ENCODE measurements at places on chromosomes 1 and 21.

DNA sequence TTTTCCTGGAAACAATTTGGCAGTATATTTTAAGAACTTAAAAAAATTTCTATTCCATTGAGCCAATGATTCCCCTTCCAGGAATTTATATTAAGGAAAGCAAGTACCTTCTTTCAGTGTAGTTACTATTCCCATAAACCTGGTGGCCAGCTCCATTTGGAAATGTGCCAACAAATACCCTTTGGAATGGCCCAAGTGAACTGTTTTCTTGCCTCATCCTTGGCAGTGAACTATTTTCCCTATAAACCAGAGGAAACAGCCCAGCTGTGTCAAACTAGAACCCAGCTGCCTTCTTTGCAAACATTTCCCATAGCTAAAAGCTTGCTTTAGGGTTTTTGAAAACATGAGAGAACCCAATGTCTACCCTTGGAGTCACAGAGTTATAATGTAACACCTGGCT is 496.9 kb downstream of the NEGR1 start:
- DNase-seq: no peak

DNA sequence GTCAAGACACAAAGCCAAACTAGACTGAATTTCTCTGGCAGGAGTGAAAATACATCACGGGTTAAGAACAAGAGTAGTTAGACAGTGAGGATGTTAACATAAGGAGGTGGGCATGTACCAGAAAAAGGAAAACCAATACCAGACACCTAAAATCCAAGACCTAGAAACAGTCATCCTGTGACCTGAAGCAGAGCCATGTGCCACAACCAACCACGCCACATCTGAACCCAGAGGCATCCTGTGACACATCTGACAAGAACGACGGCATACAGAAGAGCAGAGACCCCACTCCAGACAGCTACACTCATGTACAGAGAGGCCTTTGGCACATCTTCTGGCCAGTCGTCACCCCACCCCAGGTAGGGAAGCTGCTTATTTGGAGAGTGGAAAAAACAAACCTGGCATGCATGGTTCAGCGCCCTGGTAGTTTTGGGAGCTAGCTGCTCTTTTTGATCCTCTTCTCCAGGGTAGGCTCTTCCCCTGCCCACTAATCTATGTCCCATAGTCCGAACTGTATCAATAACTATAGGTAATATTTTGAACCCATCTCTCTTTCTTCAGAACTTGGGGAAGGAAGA is 72.1 kb downstream of the SLC45A1 start:
- no peak for DNase-seq

DNA sequence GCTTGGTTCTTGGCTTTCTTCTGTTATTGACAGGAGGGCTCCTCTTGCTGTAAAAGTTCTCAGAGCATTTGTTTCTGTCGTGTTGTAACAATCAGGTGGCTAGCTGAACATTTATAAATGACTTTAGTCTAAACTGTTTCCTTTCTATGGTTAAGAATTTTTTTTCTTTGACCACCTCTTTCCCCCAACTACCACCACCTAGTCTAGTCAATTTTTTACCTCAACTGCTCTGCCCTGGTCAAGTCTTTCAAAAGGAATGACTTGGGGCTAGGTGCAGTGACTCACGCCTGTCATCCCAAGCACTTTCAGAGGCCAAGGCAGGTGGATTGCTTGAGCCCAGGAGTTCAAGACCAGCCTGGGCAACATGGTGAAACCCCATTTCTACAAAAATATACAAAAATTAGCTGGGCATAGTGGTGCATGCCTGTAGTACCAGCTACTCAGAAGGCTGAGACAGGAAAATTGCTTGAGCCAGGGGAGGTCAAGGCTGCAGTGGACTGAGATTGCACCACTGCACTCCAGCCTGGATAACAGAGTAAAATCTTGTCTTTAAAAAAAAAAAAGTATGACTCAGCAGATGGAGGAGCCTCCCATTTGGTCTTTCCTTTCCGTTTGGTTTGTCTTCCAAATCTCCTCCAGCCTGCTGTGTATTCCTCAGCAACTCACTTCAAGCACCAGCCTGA is 40.7 kb downstream of the MAP3K21 start:
- DNase-seq: no peak

- DNase-seq: no peak
These were observed 46.3 kb upstream of the ATP1B1 start for GRCh38 chr1:169060043-169060722.

DNA sequence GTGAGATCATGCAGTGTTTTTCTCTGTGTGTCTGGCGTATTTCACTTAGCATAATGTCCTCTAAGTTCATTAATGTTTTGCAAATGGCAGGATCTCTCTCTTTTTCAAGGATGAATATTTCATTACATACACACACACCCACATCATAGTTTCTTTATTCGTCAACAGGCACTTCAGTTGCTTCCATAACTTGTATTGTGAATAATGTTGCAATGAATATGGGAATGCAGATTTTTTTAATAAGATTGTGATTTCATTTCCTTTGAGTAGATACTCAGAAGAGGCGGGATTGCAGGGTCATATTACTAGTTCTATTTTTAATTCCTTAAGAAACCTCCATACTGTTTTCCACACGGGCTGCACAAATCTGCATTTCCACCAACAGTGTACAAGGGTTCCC is 134.0 kb downstream of the CLEC20A start:
- DNase-seq: no peak

DNA sequence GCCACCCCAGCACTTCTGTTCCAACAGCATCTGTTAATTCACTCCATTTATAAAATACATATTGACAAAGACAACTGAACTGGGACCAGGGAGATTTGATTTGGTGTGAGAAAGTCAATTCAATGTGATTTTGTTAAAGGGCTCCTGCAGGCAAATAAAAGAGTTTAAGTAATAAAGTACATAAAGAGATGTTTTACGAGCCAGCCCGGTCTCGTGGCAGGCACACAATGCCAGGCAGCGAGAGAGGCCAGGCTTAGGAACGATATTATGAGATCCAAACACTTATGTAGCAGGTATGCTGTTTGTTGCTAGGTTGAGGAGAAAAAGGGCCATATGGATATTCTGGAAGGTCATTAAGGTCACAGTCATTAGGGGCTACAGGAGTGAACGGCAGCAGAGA is 227.1 kb downstream of the KCTD3 start:
- DNase-seq: no peak

DNA sequence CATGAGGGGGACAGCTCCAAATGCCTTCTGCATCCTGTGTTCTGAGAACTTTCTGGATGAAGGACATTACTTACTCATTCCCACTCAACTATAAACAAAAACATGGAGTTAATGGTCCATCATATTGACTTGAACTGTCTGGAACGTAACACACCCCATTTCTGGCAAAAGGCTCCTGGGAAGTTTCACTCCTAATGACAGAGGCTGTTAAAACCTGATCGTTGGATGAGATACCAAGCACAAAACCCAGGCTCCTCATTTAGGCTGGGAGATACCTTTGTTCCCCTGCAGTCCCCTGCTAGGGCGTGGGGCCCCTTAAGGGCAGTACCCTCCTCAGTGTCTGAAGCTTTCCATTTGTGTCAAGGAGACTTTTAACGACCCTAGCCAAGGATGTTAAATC is 78.9 kb downstream of the RHOU start:
- DNase-seq: no peak

DNA sequence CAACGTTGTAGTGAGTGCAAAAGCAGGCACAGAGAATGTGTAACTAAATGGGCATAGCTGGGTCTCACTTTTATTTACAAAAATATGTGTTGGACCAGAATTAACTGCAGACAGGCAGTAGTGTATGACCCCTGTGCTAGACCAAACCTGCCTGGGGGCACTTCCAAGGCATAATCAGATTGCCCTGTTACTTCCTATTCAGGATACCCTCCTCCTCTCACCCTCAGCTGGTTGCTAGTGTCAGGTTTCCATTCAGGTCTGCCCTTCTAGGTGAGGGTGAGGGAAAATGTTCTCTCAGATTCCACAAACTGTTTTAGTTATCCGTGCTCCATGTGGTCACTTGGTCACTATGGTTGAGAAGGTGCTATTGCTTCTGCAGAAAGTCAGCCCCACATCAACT is 387.3 kb downstream of the LMX1A start:
- DNase-seq: no peak

GRCh38 chr1:202073206-202073605 is 49.5 kb upstream of the GPR37L1 start:
- DNase-seq: no peak
